Liver (tissue), 10 donors: ENCODE measurements at places on chromosomes 7 and 10. TPM values are rescaled to one million over a fixed set of nuclear protein-coding genes. Genes with fewer than 3 reads are reported as not detected.

ASB15 gene
- polyA plus RNA-seq, result not detected

DRGX gene
- polyA plus RNA-seq, result not detected

ZNF282 gene
- polyA plus RNA-seq, result 2.0 TPM

DNA sequence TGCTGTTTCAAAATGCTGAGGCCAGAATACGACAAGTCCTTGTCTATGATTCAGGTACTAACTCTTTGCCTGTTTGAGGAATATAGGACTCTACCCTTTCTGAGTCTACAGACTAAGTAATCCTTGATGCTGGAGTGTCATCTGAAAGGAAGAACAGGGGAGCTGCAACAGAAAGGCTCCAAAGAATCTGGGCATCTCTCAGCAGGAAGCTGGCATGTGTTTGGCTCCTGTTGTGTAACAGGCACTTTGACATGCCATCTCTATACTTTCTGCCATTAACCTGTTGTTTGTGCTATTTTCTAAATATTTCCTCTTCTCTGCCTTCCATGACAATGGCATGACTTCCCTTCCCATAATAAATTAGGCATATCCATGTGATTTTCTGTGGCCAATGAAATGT is 409.5 kb downstream of the ADRA2A start:
- H3K4me1 ChIP-seq, result peaks cover 8% of the 10 kb centered on the region
- no peak for DNase-seq
- H3K36me3 ChIP-seq, result no peaks in the 10 kb centered on the region
- H3K4me3 ChIP-seq, result no peak overlapping the region
- H3K27ac ChIP-seq, result no peak overlapping the region

DNA sequence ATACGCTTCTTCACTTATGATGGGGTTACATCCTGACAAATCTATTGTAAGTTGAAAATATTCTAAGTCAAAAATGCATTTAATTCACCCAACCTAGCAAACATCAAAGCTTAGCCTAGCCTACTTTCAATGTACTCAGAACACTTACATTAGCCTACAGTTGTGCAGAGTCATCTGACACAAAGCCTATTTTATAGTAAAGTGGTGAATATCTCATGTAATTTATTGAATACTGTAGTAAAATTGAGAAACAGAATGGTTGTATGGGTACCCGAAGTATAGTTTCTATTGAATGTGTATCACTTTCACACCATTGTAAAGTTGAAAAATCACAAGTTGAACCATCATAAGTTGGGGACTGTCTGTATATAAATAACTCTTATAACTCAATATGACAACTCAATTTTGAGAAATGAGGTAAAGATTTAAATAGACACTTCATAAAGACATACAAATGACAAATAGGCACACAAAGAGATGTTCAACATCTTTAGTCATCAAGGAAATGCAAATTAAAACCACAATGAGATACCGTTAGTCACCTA is 73.9 kb downstream of the C10orf90 start:
- H3K4me3 ChIP-seq, result no peak overlapping the region
- no peak overlapping the region for H3K27ac ChIP-seq
- DNase-seq, result no peak
- no peaks in the 10 kb centered on the region for H3K36me3 ChIP-seq

GRCh38 chr10:20888620-20889330 is 8.3 kb downstream of the NEBL start:
- H3K27me3 ChIP-seq, result no peaks in the 10 kb centered on the region
- DNase-seq, result no peak
- H3K4me3 ChIP-seq, result no peak overlapping the region
- H3K4me1 ChIP-seq, result peaks cover 3% of the 10 kb centered on the region
- H3K27ac ChIP-seq, result no peak overlapping the region

DNA sequence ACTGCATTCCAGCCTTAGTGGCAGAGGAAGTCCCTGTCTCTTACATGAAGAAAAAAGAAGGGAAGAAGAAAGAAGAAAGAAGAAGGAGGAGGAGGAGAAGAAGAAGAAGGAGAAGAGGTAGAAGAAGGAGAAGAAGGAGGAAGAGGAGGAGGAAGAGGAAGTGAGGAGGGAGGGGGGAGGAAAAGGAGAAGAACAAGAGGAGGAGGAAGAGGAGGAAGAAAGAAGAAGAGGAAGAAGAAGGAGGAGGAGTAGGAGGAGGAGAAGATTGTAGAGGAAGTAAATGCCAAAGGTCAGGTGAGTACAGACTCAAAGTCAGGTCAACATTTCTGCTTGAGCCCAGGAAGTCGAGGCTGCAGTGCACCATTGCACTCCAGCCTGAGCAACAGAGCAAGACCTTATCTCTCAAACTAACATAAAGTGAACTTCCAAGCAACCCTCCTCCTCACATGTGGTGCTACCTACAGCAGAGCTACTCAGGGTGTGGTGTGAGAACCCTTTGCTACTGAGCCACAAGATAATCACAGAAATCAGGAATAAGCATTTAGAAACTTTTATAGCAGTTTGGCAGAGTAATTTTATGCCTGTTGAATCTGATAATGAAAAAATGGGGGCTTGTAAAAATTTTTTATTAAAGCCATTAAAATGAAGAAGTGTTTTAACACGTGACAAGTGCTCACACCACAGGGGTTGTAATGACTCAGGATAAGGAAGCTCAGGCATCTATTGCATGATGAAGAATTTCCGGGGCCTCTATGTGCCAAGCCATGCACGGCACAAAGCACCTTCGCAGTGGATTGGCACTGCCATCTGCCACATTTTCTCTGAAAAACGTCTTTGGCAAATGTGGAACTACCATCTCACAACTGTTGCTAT is 224.9 kb upstream of the AUTS2 start:
- H3K4me1 ChIP-seq, result no peaks in the 10 kb centered on the region
- no peak for DNase-seq
- no peak overlapping the region for H3K27ac ChIP-seq
- H3K36me3 ChIP-seq, result no peaks in the 10 kb centered on the region
- no peaks in the 10 kb centered on the region for H3K27me3 ChIP-seq

- no peaks in the 10 kb centered on the region for H3K36me3 ChIP-seq
- H3K4me3 ChIP-seq, result no peak overlapping the region
- peaks cover 3% of the 10 kb centered on the region for H3K4me1 ChIP-seq
- H3K27me3 ChIP-seq, result no peaks in the 10 kb centered on the region
These were observed 171.2 kb downstream of the ARHGAP12 start for GRCh38 chr10:31757386-31757791.
